Spleen (tissue), 13 donors: ENCODE measurements at places on chromosomes 2 and 18. TPM values are rescaled to one million over a fixed set of nuclear protein-coding genes. Genes with fewer than 3 reads are reported as not detected.

Gene RFTN2
- polyA plus RNA-seq = 0.65 TPM

Gene HRH4
- polyA plus RNA-seq = 0.02 TPM

- no peak for DNase-seq
Measured at GRCh38 chr2:101518578-101519492, 43.9 kb upstream of the RFX8 start.

GRCh38 chr2:239499726-239500573 is 99.1 kb upstream of the HDAC4 start:
- DNase-seq = no peak

Gene CROCC2
- polyA plus RNA-seq = 0.74 TPM

- DNase-seq = no peak
Measured at GRCh38 chr2:88639865-88640264, 12.6 kb upstream of the EIF2AK3 start.

DNA sequence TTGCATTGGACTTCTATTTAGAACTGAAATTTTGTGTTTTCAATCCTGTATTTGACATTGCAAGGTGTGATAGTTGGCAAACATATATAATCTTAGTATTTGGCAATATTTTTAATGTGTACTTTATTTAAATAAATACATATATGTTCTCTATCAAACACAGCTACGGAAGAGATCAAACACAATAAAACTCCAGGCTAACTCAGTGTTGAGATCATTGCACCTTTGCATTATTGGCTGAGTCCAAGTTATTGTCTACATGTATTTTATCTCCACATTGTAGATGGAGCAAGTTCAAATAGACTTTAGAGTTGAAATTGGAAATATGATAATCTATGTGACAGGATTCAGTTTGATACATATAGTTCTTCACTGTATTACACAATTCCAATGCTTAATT is 176.7 kb downstream of the ST6GAL2 start:
- DNase-seq = no peak

Gene CHMP3
- polyA plus RNA-seq = 33.6 TPM

GRCh38 chr2:898319-898718 is 52.3 kb upstream of the SNTG2 start:
- DNase-seq = no peak

DNA sequence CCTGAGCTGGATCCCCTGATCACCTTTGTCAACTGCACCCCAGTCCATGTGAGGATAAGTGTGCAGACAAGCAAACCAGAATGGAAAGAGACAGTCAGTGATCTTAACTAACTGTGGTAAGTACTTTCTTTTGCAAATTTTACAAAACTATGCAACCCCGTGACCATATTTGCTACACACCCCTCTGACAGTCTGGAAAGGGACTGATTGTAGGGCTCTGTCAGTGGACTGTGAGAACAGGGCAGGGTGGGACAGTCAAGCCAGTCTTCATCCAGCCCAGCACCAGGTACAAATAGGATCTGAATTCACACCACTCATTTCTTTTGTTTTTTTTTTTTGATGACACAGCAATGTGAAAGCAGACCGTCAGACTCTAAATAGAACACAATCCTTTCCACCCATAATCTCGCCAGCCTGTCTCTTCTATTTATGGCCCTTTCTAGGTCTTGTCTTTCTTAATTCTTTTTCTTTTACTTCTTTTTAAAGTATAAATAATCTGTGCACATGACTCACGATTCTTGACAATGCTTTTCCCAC is 165.6 kb downstream of the ARL6IP6 start:
- no peak for DNase-seq

GRCh38 chr2:210884227-210884626 is 327.8 kb downstream of the CPS1 start:
- DNase-seq = no peak

Gene B4GALT6
- polyA plus RNA-seq = 1.00 TPM

GRCh38 chr18:79695269-79695668 is 15.7 kb downstream of the CTDP1 start:
- no peak for DNase-seq

DNA sequence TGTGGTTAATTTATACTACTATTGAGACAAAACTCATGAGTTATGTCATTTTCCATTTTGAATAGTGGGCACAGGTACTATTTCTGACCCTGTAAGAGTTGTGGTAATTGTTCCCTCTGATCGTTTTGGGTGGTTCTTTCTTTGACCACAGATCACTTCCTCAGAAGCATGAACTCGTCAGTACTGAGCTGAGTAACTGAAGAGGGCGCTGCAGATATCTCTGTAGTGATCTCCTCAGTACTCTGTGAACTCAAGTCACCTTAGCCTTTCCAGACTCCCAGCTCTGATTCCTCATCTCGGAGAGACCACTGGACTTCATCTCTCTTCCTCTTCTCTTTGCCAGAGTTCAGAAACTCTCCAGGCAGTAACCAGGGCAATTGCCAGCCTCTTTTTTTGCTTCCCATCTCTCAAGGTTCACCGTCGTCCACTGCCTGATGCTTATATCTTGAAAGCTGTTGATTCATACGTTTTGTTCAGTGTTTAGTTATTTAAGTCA is 9.4 kb upstream of the IL1RL1 start:
- no peak for DNase-seq

Gene SULT1C3
- not detected for polyA plus RNA-seq

Gene LYG2
- not detected for polyA plus RNA-seq

DNA sequence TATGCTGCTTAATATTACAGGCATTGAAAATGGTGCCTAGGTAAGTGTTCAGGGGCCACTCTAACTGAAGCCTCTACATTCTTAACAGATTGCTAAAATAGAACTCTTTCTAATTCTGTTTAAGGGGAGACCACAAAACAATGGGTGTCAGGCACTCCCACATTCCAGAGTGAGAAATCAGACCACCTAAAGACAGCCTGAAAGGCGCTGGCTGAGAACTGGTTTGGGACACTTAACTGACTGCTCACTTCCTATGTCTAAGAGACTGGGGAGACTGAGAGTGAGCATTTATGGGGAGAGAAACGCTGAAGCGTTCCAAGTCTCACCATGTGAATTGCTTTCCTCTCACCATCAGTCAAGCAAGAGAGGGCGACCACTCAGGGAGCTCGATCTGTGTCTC is 108.8 kb upstream of the ITGB6 start:
- DNase-seq = no peak

DNA sequence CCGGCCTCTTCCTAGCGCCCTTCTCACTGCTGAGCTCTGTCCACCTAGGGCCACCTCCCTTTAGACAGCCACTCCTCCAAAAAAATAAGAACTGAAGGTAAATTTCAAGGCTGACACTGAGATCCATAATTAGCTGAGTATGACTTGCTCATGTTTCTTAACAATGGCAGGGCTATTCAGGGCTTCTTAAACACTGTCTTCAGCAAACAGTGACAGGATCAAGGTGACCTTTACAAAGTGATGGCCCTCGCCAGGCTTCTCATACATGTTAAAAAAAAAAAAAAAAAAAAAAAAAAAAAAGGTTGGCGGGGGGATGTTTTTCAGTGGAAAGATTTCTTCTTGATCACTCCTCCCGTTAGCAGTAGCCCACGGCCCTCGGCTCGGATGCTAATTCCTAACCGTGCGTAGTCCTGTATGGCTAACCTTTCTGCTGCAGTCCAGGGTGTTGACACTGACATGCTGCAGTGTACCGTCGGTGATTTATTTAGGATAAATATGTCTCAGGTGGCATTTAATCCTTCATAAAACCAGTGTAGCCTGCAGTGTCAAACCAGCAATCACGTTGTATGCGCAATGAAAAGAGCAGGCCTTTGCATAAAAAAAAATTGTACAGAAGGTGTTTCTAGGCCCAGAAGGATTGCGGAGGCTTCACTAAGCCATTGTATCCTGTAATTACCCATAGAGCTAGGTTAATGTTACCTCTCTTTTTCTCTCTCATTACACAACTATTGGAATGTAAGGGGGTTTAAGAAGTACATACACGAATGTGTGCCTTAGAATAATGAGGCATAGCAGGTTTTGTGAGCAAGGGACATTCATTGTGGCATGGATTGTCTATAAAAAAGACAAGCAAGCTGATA is 142.7 kb downstream of the PTGR3 start:
- DNase-seq = no peak

Gene NT5C1B
- polyA plus RNA-seq = not detected

DNA sequence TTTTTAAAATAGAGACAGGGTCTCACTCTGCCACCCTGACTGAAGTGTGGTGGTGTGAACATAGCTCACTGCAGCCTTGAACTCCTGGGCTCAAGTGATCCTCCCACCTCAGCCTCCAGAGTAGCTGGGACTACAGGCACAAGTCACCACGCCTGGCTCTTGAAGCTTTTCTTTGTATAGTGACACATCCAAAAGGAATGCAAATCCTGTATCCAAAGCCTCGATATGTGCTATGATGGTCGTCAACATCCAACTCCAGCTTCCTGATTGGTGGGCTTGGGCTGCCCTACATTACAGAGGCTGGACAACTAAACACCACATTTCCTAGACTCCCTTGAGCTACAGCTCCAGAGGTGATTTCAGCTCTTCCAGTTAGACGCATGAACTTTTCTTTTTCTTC is 101.7 kb upstream of the PGAP1 start:
- no peak for DNase-seq

Gene CPO
- polyA plus RNA-seq = 0.15 TPM

Gene TSPYL6
- not detected for polyA plus RNA-seq

Gene TEKT4
- polyA plus RNA-seq = not detected

Gene SCN7A
- 0.55 TPM for polyA plus RNA-seq

Gene SLC20A1
- 24.5 TPM for polyA plus RNA-seq

Gene PROKR1
- polyA plus RNA-seq = 0.02 TPM

GRCh38 chr2:140880573-140880972 is 1250.2 kb downstream of the LRP1B start:
- DNase-seq = no peak

Gene SKOR2
- polyA plus RNA-seq = not detected

- no peak for DNase-seq
Measured at GRCh38 chr2:41880561-41881243, 167.1 kb upstream of the PKDCC start.

DNA sequence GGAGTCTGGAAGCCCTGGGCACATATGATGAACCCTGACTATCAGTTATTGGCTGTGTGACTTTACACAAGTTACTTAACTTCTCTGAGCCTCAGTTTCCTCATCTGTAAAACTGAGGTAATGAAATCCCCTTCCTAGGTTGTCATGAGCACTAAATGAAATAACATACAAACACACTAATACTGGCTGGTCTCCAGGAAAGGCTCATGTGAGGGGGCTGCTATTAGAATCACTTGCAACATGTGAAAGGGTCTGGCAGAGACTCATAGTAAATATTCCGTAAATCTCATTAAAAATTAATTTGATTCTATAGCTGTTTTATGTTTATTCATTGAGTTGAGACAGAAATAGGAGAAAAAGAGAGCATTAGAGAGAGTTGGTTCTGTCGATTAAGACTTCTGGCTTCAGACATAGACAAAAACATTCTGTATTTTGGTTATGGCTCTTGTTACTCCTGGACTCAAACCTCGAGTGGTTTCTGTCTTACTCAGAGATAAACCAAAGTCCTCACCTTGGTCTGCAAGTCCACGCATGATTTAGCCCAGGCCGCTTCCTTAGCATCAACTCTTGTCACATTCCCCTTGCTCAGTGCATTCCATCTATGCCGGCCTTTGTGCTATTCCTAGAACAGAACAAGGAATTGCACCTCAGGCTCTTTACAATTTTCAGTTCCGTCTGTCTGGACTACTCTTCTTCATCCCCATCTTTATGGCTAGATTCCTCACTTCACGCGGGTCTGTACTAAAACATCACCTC is 139.1 kb downstream of the NXPH2 start:
- no peak for DNase-seq

Gene HOXD8
- 15.7 TPM for polyA plus RNA-seq

DNA sequence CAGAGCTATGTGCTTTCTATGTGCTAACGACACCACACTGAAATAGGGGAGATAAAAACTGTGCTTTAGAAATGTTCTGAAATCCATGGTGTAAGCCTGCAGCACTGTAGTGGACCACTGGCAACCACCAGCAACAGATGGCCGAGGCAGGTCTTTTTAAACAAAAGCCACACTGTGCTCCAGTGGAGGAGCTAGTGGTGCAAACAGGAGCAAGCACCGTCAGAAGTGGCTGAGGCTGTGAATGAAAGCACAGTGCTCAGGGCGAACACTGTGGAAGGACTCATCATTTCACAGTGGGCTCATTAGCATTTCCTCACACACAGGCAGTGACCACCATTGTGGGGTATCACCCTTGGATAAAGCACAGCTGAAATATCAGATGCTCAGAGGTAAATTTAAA is 22.9 kb upstream of the MTX2 start:
- DNase-seq = no peak

GRCh38 chr2:147888680-147889079 is 43.9 kb downstream of the ACVR2A start:
- DNase-seq = no peak

Gene OSBPL6
- polyA plus RNA-seq = 0.30 TPM

DNA sequence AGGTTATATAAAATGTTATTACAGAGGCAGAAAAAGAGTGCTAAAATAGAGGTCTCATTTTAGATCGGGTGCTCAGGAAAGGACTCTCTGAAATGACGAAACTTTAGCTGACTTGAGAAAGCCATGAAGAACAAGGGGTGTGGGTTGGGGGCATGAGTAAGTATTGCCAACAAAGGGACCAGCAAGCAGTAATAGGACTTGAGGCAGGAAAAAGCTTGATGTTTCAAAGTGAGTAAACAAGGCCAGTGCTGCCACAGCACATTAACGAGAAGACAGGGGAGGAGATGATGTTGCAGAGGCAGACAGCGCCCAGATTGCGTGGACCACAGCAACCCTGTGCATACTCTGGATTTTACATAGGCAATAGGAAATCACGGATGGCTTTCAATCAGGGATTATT is 318.8 kb downstream of the ZEB2 start:
- no peak for DNase-seq

DNA sequence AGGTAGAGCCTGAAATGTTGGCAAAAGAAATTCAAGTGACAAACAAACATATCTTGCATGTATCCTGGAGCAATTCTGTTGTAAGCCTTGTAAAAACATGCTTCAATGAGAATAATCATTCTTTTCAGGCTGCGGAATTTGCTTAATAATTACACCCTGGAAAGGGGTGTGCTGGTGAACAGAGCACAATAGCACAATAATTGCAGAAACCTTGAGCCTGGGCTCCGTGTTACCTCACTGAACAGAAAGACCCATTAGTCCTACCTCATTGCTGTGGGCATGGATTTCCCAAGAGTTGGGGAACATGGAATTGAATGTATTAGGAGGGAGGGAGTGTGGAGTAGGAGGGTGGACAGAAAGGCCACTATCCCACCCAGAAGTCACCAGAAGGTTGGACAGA is 168.0 kb upstream of the ALKAL2 start:
- DNase-seq = no peak

- peak; percentile 66 for DNase-seq
Measured at GRCh38 chr2:120764991-120765677, 29.5 kb downstream of the GLI2 start.

Gene C18orf54
- polyA plus RNA-seq = 0.97 TPM

- no peak for DNase-seq
Measured at GRCh38 chr2:190887089-190887488, 6.5 kb downstream of the GLS start.

Gene MRPS9
- 28.7 TPM for polyA plus RNA-seq
